Stimulated activated CD8-positive, alpha-beta memory T cell treated with anti-CD3 and anti-CD28 coated beads, Interleukin-15, amount 100 ng/mL, for 1 hour (primary cell): ENCODE measurements at places on chromosomes 4 and X.

- DNase-seq, result no peak
These were observed 1624.0 kb upstream of the IGFBP7 start for GRCh38 chr4:58734030-58734674.

DNA sequence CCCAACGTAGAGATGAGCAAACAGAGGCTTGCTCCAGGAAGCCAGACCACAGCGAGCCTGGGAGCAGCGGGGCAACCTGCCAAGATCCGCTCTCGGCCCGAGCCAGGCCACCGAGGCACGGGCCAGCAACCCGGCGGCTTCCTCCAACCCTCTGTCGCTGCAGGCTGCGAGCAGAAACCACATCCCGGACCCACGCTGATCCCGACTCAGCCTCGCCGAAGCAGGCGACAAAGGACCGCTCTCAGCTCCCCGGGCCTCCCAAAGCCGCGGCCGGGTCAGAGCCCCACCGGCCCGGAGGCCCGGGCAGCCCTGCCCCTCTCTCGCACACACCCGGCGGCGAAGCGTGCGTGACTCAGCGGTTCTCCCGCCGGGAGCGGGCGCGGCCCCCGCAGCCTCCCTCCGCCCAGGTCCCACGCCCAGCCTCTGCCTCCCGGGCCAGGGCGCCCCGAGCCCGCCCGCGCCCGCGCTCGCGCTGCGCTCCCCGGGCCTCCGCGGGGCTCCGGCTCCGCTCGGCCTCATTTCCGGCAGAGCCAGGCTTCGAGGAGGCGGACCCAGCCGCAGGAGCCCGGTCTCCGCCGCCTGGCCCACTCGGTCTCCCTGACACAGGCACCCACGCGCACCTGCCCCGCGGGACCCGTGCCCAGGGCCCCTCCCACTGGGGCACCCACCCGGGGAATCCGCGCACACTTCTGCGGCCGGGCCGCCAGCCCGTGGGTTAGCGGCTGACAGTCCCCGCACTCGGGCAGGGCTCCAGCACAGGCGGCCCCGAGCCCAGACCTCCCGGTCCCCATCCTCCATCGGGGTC, 1.7 kb downstream of the PPP2R2C start:
- no peak for DNase-seq

DNA sequence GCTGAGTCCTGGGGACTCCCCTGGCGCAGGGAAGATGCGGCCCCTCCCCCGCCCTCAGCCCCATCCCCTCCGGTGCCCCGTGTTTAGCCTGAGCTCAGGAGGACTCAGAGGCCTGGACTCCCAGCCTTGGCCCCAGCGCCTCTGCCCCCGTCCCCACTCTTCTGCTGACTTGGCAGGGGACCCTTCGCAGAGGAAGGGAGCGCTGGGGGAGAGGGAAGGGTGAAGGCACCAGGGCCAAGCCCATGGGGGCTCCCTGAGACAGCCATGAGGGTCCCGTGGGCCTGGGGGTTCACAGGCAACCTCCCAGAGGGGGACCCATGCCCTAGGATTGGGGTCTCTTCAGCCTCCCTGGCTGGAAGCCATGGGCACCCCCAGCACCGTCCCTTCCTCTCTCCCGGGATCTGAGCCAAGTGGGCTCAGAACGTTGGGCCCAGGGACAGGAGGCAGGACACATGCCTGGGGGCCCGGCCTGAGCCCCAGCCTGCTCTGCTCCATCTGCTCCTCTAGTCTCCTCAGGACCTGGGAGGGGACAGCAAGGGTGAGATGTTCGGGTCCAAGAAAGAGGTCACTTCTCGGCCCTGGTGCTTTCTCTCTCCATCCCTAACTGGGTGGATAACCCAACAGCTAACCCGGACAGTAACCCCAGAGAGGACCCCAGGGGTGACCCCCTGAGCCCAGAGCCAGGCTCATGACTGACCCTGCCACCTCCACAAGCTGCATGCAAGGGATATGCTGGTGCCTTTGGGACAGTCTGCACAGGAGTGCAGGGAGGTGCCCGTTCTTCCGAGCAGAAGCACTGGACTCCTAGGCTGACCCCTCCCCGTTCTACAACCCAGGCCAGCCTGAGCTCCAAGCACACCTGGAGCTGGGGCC, 1.5 kb upstream of the CPLX1 start:
- no peak for DNase-seq

- no peak for DNase-seq
These were observed 2.3 kb downstream of the SLC10A6 start for GRCh38 chr4:86846921-86847320.

- DNase-seq, result peak; percentile 14
These were observed at the start of gene BST1 for GRCh38 chr4:15702941-15703403. Gene BST1, plus strand, starts transcription at chr4:15703065. Its CDS starts 80 bp downstream, at chr4:15703145.

DNA sequence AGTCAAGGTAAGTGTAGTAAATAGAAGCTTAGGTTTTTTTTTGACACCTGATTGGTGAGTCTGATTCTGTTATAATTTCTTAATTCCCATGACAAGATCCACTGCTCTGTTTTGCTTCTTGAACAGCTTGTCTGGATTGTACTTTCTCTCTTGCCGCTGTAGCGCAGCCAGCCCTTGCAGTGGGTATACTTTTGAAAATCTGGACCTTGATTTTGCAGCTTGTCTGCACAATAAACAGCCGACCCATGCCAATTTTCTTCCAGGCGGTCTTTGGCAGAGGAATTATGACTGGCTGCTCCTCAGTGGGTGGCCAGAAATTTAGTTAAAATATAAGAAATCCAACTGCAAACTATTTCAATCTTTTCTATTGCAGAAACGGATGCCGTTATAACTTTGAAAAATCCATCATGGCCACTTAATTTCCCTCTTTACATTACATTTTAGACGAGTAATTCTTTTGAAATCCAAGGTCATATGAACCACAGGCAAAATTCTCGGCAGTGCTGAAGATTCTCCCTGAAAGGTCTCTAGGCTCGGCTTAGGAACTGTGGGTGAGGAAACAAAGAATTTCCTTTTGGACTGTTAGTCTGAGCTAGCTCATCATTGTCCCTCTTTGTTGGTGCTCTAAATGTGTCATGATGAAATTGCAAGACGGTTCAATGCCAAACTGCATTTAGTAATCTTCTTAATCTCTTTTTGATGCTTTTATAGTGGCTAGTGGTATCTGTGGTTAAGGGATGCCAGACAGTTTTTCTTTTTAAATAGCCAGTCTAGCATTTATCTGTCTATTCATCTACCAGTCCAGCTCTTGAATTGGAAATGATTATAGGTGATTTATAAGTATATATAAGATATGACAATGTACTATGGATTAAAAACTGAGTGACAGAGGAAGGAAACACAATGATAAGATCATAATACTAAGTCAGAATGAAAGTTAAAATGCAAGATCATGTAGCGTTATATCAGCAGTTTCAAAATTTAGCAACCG, 31.5 kb upstream of the PTTG2 start:
- no peak for DNase-seq

- DNase-seq, result no peak
These were observed 1263.5 kb downstream of the PCDH7 start for GRCh38 chr4:31983677-31984076.

GRCh38 chrX:42290608-42291007, 367.3 kb upstream of the CASK start:
- DNase-seq, result no peak

GRCh38 chr4:114479595-114479994, 119.0 kb upstream of the UGT8 start:
- DNase-seq, result no peak

- DNase-seq, result no peak
These were observed 180.3 kb upstream of the HS3ST1 start for GRCh38 chr4:11608992-11609391.

- no peak for DNase-seq
These were observed 13.9 kb downstream of the ACOT9 start for GRCh38 chrX:23729214-23729613.

DNA sequence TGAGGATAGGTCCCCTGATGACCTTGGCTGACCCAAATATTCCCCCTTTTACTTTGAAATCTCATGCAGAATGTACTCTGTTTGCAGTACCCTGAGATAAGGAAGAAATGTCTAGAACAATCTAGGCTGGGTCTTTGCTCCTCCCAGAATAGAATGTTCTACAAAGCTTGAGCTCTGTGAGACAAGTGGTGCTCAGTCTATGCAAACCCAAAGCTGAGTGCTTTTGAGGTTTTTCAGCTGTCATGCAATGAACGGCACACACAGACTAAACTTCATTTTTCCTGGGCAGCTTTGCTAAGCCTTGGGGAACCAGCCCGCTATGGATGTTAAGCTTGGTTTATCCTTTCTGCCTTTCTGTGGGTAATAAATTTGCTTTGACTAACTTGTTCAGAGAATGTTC, 513.6 kb downstream of the FAT4 start:
- no peak for DNase-seq

- DNase-seq, result no peak
These were observed 47.4 kb upstream of the GPM6B start for GRCh38 chrX:13864264-13864663.

GRCh38 chrX:16160729-16161128, 6.6 kb upstream of the MAGEB17 start:
- DNase-seq, result no peak

DNA sequence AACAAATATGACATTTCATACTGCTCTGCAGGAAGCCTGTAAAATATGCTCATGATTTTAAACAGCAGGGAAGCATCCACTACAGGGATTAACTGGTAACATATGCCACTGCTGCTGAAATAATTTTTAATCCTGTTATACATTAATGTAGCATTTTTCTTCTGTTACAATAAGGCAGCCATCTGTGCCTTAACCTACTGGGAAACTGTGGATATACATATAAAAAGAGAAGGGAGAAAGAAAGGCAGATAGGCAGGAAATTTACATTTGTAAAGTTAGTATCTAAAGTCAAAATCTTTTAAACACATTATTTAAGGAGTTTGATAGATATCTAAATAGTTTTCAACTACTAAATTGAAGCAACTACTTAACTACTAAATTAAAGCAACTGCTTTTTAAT, 514.6 kb upstream of the KLHL4 start:
- DNase-seq, result no peak

- no peak for DNase-seq
These were observed 67.1 kb downstream of the MED28 start for GRCh38 chr4:17681281-17682221.

- DNase-seq, result no peak
These were observed 68.0 kb upstream of the MSX1 start for GRCh38 chr4:4791299-4792111.

DNA sequence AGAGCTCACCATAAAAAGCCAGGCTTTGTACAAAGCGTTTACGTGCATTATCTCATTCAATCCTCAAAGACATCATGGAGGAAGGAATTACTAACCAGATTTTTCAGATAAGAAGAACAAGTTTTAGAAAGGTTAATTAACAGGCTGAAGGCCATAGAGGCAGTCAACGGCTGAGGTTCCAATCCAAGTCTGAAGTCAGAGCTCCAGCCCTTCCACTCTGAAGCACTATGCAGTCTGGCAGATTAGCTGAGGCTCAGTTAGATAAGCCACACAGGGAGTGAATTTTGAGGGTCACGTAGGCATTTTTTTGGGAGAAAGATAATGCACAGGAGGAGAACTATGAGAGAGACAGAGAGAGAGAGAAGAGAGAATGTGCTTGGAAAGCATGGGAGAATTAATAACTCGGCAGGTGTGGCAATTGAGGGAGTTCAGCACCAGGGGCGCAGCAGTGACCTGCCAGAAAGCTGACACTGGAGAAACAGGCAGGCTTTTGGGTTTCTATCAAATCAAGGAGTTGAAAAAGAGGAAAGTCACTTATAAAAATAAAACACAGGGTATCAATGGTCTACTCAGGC, 116.5 kb upstream of the NAP1L5 start:
- DNase-seq, result no peak
